ENCODE measurements at places on chromosomes 3 and 15. TPM values are rescaled to one million over a fixed set of nuclear protein-coding genes. Genes with fewer than 3 reads are reported as not detected.

GATM gene
- total RNA-seq, result 0.17 TPM

FAM81A gene
- total RNA-seq, result 0.33 TPM

CNTN4 gene
- total RNA-seq, result 0.51 TPM

GPD1L gene
- total RNA-seq, result 12.6 TPM

SV2B gene
- total RNA-seq, result under 0.01 TPM

MUSTN1 gene
- total RNA-seq, result not detected

PRR20G gene
- not detected for total RNA-seq

FAM174B gene
- total RNA-seq, result 1.0 TPM

KCNMB2 gene
- total RNA-seq, result 0.17 TPM

IGSF11 gene
- total RNA-seq, result 0.26 TPM

EIF1B gene
- total RNA-seq, result 24.8 TPM

HRH1 gene
- total RNA-seq, result 30.6 TPM

THSD4 gene
- 58.0 TPM for total RNA-seq

ANKRD63 gene
- not detected for total RNA-seq

CYP19A1 gene
- 3.9 TPM for total RNA-seq

CCR3 gene
- 0.26 TPM for total RNA-seq
